ENCODE measurements at places on chromosomes 4 and X.

DNA sequence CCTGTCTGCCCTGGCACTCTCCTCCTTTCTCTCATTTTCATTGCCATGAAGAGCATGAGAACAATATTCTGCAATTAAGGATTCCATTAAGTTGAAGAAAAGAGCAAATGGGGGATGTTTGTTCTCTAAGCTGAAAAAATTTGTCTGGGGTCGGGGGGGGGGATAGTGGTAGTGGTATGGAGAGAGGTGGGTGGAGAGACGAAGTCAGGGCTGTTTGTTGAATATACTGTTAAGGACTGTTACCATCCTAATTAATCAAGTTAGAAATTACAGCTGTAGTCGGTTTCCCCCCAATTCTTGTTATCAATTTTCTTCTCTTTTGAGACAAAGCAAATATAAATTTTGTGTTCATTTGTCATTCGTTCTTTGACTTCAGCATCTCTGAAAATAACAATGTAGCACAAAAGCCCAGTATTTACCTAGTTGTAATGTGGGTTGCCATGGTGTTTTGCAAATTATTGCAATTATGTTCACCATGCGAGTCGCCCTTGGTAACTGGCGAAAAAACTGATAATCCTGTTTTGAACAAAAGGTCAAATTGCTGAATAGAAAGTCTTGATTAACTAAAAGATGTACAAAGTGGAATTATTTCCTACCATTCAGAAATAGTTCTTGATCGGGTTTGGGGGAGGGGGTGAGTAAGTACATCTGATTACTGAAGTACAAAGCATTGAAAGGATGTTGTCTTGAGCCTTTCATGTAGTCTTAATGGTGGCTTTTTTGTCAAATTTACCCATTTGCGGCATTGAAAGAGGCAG lies 139.1 kb downstream of the ARX start:
- no peak for DNase-seq

DNA sequence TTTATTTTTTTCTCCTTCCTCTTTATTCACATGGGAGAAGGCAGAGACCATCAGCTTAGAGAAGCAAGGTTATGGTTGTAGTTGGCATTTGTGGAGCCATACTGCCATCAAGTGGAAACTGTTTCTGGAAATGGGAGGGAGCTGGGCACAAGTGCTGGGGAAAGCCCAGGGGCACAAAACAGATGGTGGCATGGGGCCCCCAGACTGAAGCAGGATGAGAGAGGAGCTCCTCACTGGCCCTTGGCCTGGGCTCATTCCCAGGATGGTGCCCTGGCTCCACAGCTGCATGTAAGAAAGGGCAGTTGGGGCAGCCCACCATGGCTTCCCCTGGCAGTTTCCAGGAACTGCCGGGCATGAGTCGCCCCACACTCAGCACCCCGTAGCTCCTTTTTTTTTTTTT lies 59.2 kb downstream of the NBDY start:
- no peak for DNase-seq

- DNase-seq, result no peak
Measured at GRCh38 chr4:152022543-152022942, 261.7 kb upstream of the GATB start.

DNA sequence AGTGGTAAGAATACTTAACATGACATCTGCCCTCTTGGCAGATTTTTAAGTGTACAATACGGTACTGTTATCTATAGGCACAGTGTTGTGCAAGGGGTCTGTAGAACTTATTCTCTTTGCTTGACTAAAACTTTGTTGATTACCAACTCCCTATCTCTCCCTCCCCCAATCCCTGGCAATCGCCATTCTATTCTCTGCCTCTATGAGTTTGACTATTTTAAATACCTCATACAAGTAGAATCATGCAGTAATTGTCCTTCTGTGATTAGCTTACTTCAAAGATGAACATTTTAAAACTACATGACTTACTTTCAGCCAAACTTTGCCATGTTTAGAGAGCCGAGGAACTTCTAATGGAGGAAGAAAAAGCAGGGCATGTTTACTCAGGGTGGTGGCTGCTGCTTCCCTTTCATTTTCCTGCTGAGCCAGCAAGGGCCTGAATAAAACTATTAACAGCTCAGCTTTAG lies 62.4 kb downstream of the APOO start:
- no peak for DNase-seq

DNA sequence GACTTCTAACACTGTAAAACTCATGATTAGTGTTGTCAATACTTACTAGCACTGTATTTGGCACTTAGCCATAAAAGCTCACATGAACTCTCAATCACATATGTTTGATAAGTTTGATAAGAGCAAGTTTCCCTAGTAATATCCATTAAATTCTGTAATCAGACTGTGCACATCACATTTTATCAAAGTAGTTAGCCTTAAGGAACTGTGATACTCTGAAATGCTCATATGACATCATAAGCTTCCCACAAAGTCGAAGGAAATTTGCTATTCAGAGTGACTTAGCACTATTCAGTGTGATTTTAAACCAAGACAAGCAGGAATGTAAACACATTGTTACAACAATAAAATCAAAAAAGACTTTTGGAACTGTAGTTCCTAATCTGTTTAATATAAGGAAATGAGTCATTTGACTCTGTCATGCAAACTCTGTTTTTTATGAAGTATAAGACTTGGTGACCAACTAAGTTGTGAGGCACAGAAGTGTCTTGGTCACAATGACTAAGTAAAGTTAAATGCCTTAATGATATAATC lies 6.7 kb downstream of the SLC7A11 start:
- no peak for DNase-seq

GRCh38 chr4:77147079-77147782 lies 9.8 kb upstream of the CCNG2 start:
- no peak for DNase-seq

DNA sequence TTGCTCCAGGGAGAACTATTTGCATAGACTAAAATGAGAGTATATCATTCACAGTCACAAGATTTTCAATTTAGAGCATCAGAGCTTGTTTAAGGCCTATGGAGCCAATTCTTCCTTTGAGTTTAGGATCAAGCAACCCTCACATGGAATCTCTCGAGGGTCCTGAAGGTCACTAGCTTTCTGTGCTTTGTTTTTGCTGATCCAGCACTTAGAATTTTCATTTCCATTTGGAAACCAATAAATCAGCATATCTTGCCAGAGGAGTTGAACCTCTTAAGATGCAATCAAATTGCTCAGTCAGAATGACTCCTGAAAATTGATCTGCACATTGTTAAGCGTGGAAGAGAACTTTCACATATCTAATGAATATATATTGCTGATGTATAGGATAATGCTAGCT lies 1039.6 kb downstream of the PDHA2 start:
- no peak for DNase-seq

Measured in natural killer cell (primary cell).